ENCODE measurements at places on chromosomes 6 and 20. TPM values are rescaled to one million over a fixed set of nuclear protein-coding genes. Genes with fewer than 3 reads are reported as not detected.
A peak's percentile ranks its signal among the peaks of the same experiment; 100 is the strongest.

Gene LGSN
- not detected for total RNA-seq

Gene MRAP2
- total RNA-seq: 0.80 TPM

Gene TCP11
- not detected for total RNA-seq

Gene BNIP5
- 6.0 TPM for total RNA-seq

- H3K36me3 ChIP-seq: no peaks in the 10 kb centered on the region
- H3K4me3 ChIP-seq: no peak overlapping the region
- H3K27ac ChIP-seq: peak overlapping the region; percentile 56
- no peaks in the 10 kb centered on the region for H3K27me3 ChIP-seq
- peaks cover 37% of the 10 kb centered on the region for H3K4me1 ChIP-seq
- DNase-seq: peak; percentile 77
Measured at GRCh38 chr6:41728073-41728936, 7.1 kb downstream of the TFEB start.

- no peak for DNase-seq
- no peak overlapping the region for H3K27ac ChIP-seq
- H3K4me3 ChIP-seq: no peak overlapping the region
Measured at GRCh38 chr20:56002908-56003800, 2.2 kb downstream of the CBLN4 start.

DNA sequence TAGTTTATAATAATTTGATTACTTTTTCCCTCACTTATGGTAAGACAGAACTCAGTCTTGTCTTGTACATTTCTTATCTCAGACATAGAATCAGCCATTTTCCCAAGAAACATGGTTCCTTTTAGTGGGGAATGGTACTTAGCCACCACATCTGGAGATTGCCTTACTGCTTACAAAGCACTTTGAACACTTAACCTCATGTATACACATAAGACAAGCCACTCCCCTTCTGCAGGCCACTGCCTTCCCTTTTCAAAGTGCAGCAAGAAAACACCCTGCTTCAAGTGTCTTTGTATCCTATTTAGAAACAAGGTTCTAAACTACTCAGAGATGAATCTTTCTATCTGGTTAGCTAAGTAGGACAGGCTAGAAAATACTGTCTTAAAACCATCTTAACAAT is 159.2 kb downstream of the UBE3D start:
- DNase-seq: no peak
- H3K27ac ChIP-seq: no peak overlapping the region
- H3K4me1 ChIP-seq: no peaks in the 10 kb centered on the region
- H3K27me3 ChIP-seq: no peaks in the 10 kb centered on the region
- H3K4me3 ChIP-seq: no peak overlapping the region

- H3K4me3 ChIP-seq: no peak overlapping the region
- H3K36me3 ChIP-seq: no peaks in the 10 kb centered on the region
- H3K4me1 ChIP-seq: peaks cover 11% of the 10 kb centered on the region
- no peak overlapping the region for H3K27ac ChIP-seq
- DNase-seq: no peak
Measured at GRCh38 chr6:11494786-11495564, 42.6 kb upstream of the TMEM170B start.

- H3K36me3 ChIP-seq: no peaks in the 10 kb centered on the region
- H3K4me1 ChIP-seq: no peaks in the 10 kb centered on the region
- H3K4me3 ChIP-seq: no peak overlapping the region
- H3K27ac ChIP-seq: no peak overlapping the region
- no peaks in the 10 kb centered on the region for H3K27me3 ChIP-seq
Measured at GRCh38 chr20:6277661-6278240, 154.9 kb upstream of the FERMT1 start.

DNA sequence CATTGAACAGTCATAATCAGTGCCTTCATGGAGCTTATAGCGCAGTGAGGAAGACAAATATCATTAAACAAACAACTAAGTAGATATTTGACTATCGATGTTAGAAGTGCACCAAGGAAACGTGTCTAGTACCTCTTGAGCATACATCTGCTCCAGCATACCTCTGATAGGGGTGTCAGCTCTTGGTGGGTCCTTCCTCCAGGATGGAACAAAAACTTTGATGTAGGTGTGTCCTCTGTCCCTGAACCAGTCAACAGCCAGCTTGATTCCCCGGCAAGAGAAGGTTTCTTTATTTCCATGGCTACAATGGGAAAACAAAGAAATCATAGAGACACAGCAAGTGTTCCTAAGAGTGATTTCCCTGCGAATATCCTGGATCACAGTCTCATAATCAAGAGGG is 23.1 kb downstream of the ZC3H12D start:
- H3K27ac ChIP-seq: no peak overlapping the region
- no peak for DNase-seq
- no peak overlapping the region for H3K4me3 ChIP-seq
- no peaks in the 10 kb centered on the region for H3K27me3 ChIP-seq
- H3K36me3 ChIP-seq: no peaks in the 10 kb centered on the region

GRCh38 chr6:20169786-20170185 is 42.5 kb downstream of the MBOAT1 start:
- H3K36me3 ChIP-seq: peaks cover 4% of the 10 kb centered on the region
- DNase-seq: no peak
- no peak overlapping the region for H3K4me3 ChIP-seq
- H3K4me1 ChIP-seq: peaks cover 4% of the 10 kb centered on the region
- no peak overlapping the region for H3K27ac ChIP-seq

- no peaks in the 10 kb centered on the region for H3K36me3 ChIP-seq
- DNase-seq: no peak
- no peak overlapping the region for H3K27ac ChIP-seq
Measured at GRCh38 chr6:45027126-45027525, 301.0 kb upstream of the RUNX2 start.

DNA sequence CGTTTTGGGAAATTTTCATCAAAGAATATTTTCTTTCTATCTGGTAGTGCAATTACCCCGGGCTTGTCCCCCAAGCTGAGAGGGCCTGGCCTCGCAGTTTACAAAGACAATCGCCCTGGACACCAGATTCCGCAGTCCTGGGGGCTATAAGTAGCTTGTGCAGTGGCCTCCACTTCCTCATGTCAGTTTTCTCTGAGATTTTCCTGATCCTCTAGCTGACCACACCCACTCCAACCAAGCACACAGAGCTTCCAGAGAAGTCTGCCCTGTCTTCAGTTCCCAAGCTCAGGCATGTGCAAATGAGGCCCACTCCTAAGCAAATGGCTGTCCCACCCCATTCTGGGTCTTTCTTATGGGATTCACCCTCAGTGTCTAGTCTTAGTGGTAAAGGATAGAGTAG is 245.3 kb downstream of the MAFB start:
- H3K27me3 ChIP-seq: no peaks in the 10 kb centered on the region
- no peaks in the 10 kb centered on the region for H3K36me3 ChIP-seq
- no peak overlapping the region for H3K4me3 ChIP-seq
- no peak overlapping the region for H3K27ac ChIP-seq
- H3K4me1 ChIP-seq: no peaks in the 10 kb centered on the region

Measured in transverse colon (tissue), 4 donors.